ENCODE measurements at places on chromosomes 7 and 10.

- no peak for DNase-seq
Measured at GRCh38 chr7:136180984-136181383, 203.8 kb upstream of the MTPN start.

DNA sequence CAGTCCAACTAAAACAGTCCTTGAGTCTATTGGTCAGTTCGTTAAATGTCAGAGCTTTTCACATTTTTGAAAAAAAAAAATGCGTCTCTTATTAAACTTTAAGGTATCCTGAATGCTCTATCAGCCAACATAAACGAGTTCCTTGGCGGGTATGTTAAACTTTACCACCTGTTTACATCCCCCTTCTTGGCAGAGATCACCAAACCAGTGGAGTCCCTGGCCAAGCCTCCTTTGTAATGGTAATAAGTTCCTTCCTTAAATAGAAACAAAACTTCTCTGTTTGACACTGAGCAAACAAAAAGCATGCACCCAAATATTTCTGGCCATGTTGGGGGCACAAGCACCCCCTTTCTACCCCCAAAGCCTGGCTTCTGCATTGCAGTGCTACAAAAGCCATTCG lies 3.2 kb downstream of the TRIL start:
- no peak for DNase-seq

- no peak for DNase-seq
Measured at GRCh38 chr7:143434660-143435059, 8.6 kb upstream of the TAS2R60 start.

DNA sequence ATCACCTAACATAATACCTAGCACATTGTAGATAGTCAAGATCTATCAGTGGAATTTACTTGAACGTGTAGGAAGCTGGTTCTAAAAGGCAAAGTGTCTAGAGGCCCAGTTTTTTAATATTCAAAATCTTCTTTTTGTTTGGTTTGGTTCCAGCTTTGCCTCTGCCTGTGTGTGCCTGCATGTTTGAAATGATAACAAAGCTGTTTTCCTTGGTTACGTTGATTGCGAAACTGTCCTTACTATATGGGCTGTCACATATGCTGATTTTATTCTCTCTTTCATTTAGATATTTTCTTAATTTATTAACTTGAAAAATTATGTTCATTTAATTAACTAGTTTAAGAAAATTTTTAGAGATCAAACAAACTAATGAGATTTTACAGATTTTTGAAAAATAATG lies 237.3 kb downstream of the SEMA3A start:
- DNase-seq, result no peak

DNA sequence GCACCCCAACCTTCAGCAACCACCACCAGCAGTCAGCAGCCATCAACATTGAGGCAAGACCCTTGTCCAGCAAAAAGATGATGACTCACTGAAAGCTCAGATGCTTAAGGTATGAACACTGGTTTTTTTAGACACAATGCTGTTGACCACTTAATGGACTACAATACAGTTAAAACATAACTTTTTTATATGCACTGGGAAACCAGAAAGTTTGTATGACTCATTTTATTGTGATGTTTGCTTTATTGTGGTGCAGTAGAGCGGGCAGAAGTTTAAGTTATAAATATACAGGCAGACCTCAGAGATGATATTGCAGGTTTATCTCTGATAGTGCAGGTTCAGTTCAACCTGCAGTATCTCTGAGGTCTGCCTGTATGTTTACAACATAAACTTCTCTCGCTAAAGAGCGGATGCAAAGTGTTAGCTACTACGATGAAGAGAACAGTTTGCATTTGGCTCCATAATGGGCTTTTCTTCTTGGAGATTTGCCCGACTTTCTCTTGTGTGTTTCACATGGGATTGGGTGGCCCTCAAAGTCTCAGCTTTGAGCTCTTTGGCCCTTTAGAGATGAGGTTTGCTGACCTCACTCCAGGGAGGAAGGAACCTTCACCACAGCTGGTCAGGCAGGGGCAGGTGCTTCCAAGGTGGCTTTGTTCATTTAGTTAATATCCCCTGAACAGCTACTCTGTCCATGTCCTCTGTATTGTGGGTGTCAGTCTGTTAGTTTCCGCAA lies 84.4 kb upstream of the SHH start:
- no peak for DNase-seq

DNA sequence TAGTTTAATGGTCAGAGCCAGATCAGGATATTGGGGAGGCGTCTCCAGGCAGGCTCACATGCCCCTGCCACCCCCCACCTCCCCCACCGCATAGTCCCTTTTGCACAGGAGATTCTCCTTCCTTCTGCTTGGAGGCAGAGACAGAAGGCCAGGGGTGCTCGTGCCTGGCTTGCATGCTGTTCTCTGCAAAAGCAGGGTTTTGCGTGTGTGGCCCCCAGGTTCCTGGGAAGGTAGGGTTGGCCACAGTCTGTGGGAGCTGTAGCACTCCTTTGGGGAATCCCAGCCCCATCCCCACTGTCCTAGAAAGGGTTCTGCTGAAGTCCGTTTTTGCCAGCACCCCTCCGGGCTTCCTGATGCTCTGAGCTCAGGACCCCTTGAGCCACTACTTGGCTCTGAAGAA lies 1.9 kb upstream of the TCERG1L start:
- no peak for DNase-seq

DNA sequence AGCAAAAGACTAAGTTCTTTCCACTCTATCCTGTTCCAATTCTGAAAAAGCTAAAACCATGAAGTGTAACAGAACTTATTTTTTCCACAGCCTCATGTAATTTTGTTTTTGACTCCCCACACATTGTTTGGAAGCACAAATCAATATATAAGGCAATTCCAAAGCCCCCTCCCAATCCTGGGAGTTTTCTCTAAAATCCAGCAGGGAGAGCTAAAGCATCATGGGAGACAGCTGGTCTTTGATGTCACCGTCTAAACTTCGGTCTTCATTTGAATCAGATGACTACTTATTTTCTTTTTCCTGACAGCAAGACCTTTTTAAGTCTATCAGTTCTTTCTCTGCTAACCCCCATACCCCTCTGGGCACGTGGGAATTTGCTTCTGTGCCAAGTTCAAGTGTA lies 33.3 kb upstream of the PON1 start:
- DNase-seq, result no peak

- DNase-seq, result no peak
Measured at GRCh38 chr10:54869022-54869421, 68.0 kb upstream of the PCDH15 start.

- DNase-seq, result peak; percentile 46
Measured at GRCh38 chr7:100799037-100799896, 28.1 kb downstream of the EPHB4 start.

- DNase-seq, result no peak
Measured at GRCh38 chr7:83807774-83808173, 158.8 kb upstream of the SEMA3E start.

- no peak for DNase-seq
Measured at GRCh38 chr10:81848514-81848913, 26.5 kb upstream of the NRG3 start.

- no peak for DNase-seq
Measured at GRCh38 chr10:81450651-81451050, 424.3 kb upstream of the NRG3 start.

GRCh38 chr10:69279110-69279509 lies 814 bp downstream of the HK1 start:
- no peak for DNase-seq

DNA sequence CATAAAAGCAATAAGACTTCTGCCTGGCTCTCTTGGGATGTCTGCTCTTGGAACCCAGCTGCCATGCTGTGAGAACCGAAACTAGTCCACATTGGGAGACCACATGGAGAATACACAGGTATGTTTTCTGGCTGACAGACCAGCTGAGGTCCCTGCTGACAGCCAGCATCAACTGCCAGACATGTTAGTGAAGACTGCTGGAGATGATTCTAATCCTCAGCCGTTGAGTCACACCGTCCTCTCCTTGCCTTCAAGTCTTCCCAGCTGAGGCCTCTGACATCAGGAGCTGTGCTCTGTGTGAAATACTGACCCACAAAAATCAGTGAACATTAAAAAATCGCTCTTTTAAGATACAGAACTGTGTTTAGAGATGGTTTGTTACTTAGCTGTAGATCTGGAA lies 36.9 kb upstream of the AGR2 start:
- no peak for DNase-seq

- DNase-seq, result no peak
Measured at GRCh38 chr7:13560441-13560840, 429.0 kb downstream of the ETV1 start.

GRCh38 chr10:76632767-76633051 lies 1004.9 kb downstream of the KCNMA1 start:
- no peak for DNase-seq

DNA sequence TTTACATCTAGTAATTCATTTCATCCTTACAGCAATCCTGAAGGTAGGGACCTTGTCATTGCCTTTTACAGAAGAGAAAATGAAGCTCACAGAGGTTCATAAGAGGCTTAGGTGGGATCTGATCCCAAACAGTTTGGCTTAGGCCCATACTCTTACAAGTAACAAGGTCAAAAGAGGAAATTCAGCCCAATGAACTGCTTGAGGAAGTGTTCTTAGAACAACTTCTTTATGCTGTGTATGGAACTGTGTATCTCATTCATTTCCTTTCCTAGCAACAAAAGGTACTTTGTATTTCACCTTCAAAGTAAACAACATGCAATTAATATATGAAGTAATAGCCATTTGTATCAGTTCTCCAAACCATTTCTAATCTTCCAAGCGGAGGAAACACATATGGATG lies 79.3 kb downstream of the AVL9 start:
- DNase-seq, result no peak

- DNase-seq, result no peak
Measured at GRCh38 chr7:111268941-111269340, 178.0 kb downstream of the LRRN3 start.

DNA sequence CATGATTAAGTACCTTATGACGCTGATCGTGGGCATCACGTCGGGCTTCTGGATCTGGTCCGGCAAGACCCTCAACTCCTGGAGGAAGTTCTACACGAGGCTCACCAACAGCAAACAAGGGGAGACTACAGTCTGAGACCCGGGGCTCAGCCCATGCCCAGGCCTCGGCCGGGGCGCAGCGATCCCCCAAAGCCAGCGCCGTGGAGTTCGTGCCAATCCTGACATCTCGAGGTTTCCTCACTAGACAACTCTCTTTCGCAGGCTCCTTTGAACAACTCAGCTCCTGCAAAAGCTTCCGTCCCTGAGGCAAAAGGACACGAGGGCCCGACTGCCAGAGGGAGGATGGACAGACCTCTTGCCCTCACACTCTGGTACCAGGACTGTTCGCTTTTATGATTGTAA lies 2.5 kb downstream of the FZD1 start:
- no peak for DNase-seq

Data from CD4-positive, alpha-beta T cell treated with Interleukin-2 at 100 ng/mL for 4 hours (primary cell).